HFFc6 (cell line): ENCODE measurements at places on chromosomes 12 and 14. TPM values are rescaled to one million over a fixed set of nuclear protein-coding genes. Genes with fewer than 3 reads are reported as not detected.

DNA sequence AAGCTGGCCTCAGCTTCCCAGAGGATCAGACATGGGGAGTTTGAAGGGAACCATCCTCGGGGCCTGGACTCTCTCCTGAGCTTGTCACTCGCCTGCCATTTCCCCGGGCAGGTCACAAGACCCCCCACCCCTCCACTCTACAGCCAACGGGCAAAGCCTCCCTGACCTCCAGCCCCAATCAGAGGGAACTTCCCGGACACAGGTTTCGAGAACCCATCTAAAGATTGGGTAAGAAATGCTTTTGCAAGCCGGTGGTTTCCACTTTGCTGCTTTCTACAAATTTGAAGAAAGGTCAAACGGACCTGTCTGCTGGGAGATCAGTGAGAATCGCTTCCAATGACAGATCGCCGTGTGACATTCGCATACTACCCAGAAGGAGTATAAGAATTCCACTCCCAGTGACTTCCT is 89.6 kb downstream of the SCARB1 start:
- H3K27ac ChIP-seq, result no peak overlapping the region
- peak overlapping the region; percentile 84 for H3K4me3 ChIP-seq
- peaks cover 45% of the 10 kb centered on the region for H3K4me1 ChIP-seq
- no peak for DNase-seq
- H3K36me3 ChIP-seq, result no peaks in the 10 kb centered on the region

GRCh38 chr14:49506650-49507049 is 79.5 kb downstream of the RPS29 start:
- H3K4me3 ChIP-seq, result no peak overlapping the region
- peaks cover 17% of the 10 kb centered on the region for H3K27me3 ChIP-seq
- H3K4me1 ChIP-seq, result peaks cover 14% of the 10 kb centered on the region
- H3K27ac ChIP-seq, result no peak overlapping the region
- no peak for DNase-seq
- H3K36me3 ChIP-seq, result no peaks in the 10 kb centered on the region; the same call in none of the 2 replicates

DNA sequence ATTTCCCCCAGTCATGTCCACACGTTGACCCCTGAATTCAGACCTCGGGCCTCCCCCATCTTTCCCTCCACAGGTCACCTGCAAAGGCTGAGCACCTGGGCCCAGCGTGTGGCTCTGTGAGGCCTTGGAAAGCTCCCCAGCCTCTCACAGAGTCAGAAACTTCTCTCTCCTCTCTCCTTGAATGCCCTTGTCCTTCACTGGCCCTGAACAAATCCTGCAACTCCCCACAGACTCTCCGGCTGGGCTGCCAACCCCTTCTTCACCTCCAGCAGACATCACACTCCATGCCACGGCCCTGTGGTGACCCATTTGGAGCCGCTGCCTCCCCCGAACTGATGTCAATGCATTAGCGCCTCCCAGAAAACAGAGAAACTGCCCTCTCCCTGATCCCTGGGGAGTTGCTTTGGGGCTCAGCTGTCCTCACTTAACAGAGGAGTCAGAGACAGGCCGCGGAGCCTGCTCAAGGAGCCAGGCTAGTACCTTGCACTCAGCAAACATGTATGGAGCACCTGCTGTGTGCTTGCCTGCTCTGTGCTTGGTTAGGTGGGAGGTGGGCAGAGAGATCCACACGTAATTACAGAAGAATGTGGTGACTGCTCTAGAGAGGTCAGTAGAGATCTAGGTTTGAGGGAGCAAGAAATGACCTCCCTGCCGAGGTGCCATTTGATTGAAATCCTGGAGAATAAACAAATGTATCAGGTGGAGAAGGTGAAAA is 99.2 kb upstream of the PWP1 start:
- no peaks in the 10 kb centered on the region for H3K4me1 ChIP-seq
- H3K36me3 ChIP-seq, result no peaks in the 10 kb centered on the region
- H3K27ac ChIP-seq, result no peak overlapping the region
- DNase-seq, result no peak

- H3K36me3 ChIP-seq, result peaks cover 9% of the 10 kb centered on the region
- peak overlapping the region; percentile 49; the same call in 1 of the 2 replicates for H3K4me3 ChIP-seq
- H3K27ac ChIP-seq, result no peak overlapping the region
- DNase-seq, result no peak
Observed at GRCh38 chr12:130818272-130818634, 20.8 kb downstream of the STX2 start.

The PCK2 gene
- total RNA-seq, result 23.3 to 26.1 TPM (median 24.2 TPM) in 3 replicates

The MYH6 gene
- total RNA-seq, result not detected in 3 replicates

The RCOR1 gene
- total RNA-seq, result 23.6 to 25.3 TPM (median 25.2 TPM) in 3 replicates

DNA sequence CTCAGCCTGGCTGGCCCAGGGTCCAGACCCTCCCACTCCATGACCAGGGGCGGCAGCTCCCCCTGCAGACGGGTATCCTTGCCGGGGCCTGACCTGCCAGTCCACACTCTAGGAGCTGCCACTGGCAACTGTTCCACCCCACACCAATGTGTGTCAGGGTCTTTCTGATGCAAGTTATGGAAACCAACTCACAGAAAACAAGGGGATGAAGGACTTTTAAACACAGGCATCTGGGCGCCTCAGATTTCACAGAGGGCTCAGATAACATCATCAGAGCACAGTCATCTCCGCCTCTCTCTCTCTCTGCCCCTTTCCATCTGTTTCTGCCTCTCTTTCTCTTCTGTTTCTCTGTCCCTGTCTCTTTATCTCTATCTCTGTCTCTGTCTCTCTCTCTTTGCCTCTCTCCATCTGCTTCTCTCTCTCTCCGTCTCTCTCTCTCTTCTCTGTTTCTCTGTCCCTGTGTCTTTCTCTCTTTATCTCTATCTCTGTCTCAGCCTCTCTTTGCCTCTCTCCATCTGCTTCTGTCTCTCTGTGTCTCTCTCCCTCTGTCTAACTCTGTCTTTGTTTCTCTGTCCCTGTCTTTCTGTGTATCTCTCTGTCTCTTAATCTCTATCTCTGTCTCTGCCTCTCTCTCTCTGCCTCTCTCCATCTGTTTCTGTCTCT is 67.4 kb upstream of the FBRSL1 start:
- H3K4me1 ChIP-seq, result no peaks in the 10 kb centered on the region
- H3K4me3 ChIP-seq, result no peak overlapping the region
- DNase-seq, result no peak
- no peaks in the 10 kb centered on the region for H3K36me3 ChIP-seq

The GPD1 gene
- total RNA-seq, result 0.06 to 0.07 TPM in 2 of 3 replicates, not detected in the other

- no peak overlapping the region for H3K4me3 ChIP-seq
- peak; percentile 20 for DNase-seq
- no peak overlapping the region for H3K27ac ChIP-seq
- peaks cover 7% of the 10 kb centered on the region; the same call in 1 of the 2 replicates for H3K36me3 ChIP-seq
- peaks cover 3% of the 10 kb centered on the region for H3K27me3 ChIP-seq
Observed at GRCh38 chr12:11638315-11638916, 11.1 kb upstream of the ETV6 start.

The GYS2 gene
- not detected in 3 replicates for total RNA-seq

The CTSG gene
- total RNA-seq, result not detected in 3 replicates

DNA sequence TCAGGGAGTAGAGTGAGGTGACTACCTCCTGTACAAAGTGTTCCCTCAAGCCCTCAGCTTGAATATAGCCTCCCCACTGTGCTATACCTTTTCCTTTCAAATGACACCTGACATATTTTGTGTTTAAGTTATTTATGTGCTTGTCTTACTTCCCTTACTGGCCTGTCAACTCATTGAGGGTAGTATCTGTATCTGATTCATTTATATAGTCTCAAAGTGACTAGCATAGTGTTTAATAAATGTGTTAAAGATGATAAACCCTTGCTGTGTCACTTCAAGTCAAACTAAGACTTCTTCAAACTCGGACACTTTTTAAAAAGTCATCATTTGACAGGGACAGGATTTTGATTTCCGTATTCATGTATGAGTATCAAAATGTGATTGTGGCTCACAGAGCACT is 52.1 kb downstream of the APAF1 start:
- peaks cover 27% of the 10 kb centered on the region for H3K36me3 ChIP-seq
- no peak overlapping the region for H3K4me3 ChIP-seq
- peaks cover 9% of the 10 kb centered on the region for H3K4me1 ChIP-seq
- H3K27ac ChIP-seq, result no peak overlapping the region
- no peaks in the 10 kb centered on the region for H3K27me3 ChIP-seq
- DNase-seq, result no peak

The SLCO1B1 gene
- total RNA-seq, result not detected in 3 replicates

DNA sequence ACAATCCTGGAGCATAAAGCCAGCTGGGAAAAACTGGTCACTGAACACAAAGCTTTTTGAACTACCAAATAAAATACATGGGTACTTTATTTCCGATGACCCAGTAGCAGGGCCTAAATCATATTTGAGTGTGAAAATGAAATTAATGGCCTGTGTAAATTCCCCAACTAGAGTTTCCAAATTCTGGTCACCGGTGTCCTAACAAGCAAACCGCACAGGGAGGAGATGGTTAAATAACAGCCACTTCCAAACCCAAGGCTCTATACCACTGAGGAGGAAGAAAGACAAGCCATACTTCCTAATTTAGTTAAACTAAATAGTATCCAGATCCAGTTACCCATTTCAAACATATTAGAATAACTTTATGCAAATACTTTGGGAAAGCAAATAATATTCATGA is 40.1 kb upstream of the DUSP6 start:
- no peak overlapping the region for H3K4me3 ChIP-seq
- peaks cover 28% of the 10 kb centered on the region for H3K4me1 ChIP-seq
- DNase-seq, result no peak
- no peak overlapping the region for H3K27ac ChIP-seq

GRCh38 chr12:109981311-109981710 is 14.9 kb downstream of the GIT2 start:
- H3K4me3 ChIP-seq, result no peak overlapping the region
- H3K4me1 ChIP-seq, result peaks cover 19% of the 10 kb centered on the region
- DNase-seq, result no peak
- no peak overlapping the region for H3K27ac ChIP-seq
- no peaks in the 10 kb centered on the region for H3K27me3 ChIP-seq

DNA sequence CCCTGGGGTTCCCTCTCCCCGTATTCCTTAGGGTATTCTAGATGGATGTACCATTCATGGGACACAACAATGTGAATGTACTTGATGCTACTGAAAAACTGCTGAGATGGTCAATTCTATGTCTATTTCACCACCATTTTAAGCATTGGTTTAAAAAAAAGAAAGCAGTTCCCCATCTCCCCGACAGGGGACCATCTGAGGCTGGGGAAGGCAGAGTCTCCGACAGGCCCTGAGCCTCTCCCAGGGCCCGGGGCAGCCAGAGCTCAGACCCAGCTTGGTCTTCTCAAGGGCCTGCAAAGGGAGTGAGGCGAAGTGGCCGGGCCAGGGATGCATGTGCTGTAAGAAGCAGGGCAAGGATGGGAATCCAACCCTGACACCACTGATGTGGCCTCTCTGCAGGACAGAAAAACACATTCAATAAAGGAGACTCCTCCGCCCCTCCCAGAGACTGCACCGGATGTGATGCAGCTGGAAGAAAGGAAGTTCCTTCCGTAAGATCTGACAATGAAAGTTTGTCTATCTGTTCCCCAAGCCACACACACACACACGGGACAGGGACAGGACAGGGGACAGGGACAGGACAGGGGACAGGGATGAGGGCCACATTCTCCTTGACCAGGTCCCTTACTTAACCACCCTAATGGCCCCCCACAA is 234.1 kb downstream of the BCL11B start:
- peaks cover 5% of the 10 kb centered on the region for H3K27me3 ChIP-seq
- no peak overlapping the region for H3K4me3 ChIP-seq
- H3K27ac ChIP-seq, result peak overlapping the region; percentile 39; the same call in 1 of the 2 replicates
- H3K4me1 ChIP-seq, result peaks cover 40% of the 10 kb centered on the region

The RASSF8 gene
- 70.6 to 84.5 TPM (median 83.8 TPM) in 3 replicates for total RNA-seq

GRCh38 chr12:880656-881055 is 68.8 kb downstream of the RAD52 start:
- DNase-seq, result no peak
- H3K27me3 ChIP-seq, result no peaks in the 10 kb centered on the region
- no peak overlapping the region for H3K4me3 ChIP-seq
- H3K4me1 ChIP-seq, result peaks cover 17% of the 10 kb centered on the region
- H3K36me3 ChIP-seq, result peaks cover 52% of the 10 kb centered on the region

The MDM1 gene
- total RNA-seq, result 7.4 and 7.6 TPM in 2 replicates

The PIWIL1 gene
- total RNA-seq, result not detected in 3 replicates

The KRT2 gene
- not detected in 3 replicates for total RNA-seq

The TEAD4 gene
- total RNA-seq, result 20.7 to 24.8 TPM (median 23.4 TPM) in 3 replicates

DNA sequence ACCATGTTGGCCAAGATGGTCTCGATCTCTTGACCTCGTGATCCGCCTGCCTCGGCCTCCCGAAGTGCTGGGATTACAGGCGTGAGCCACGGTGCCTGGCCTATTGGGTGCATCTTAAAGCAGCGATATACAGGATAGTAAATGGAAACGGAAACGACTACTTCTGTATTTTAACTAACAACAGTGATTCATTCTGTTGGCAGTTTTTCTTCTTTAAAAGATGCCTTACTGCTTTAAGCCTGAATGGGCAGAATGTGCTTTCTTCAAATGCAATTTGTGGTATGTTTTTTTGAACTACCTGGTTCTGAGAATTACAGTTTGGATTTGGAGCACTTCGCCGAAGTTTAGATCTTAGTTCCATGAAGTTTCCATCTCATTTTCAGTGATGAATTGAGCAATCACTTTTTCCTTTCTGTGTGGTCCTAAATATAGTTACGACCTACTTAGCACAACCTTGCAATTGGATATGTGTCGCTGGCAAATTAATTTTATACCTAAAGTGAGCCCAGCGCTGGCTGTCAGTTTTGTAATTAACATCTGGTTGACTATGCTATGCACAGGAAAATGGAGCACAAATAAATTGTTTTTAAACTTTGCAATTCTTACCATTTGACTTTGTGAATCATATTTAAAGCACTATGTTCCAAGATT is 53.6 kb upstream of the EIF5 start:
- H3K4me3 ChIP-seq, result no peak overlapping the region
- H3K27ac ChIP-seq, result no peak overlapping the region
- peaks cover 23% of the 10 kb centered on the region for H3K4me1 ChIP-seq
